HT1080 (cell line): ENCODE measurements at places on chromosomes 12 and 14. TPM values are rescaled to one million over a fixed set of nuclear protein-coding genes. Genes with fewer than 3 reads are reported as not detected.

DNA sequence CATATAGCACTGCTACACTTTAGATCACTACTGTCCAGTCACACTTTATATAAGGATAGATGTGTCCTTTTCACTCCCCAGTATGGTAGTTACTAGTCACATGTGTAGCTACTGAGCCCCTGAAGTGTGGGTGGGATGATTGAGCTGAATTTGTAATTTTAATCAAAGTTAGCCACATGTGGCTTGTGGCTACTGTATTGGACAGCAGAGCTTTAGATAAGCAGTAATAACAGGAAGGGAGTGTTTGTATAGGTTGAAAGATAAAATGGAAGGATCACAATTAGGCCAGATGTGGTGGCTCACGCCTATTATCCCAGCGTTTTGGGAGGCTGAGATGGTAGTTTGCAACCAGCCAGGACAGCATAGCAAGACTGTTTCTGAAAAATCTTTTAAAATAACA is 23.5 kb downstream of the NAA30 start:
- DNase-seq, result no peak

- no peak for DNase-seq
Measured at GRCh38 chr12:98741556-98742265, 96.6 kb downstream of the APAF1 start.

- peak; percentile 45 for DNase-seq
Measured at GRCh38 chr14:30283822-30284446, 275.0 kb upstream of the G2E3 start.

GRCh38 chr12:67697443-67697842 is 48.9 kb downstream of the DYRK2 start:
- DNase-seq, result no peak

DNA sequence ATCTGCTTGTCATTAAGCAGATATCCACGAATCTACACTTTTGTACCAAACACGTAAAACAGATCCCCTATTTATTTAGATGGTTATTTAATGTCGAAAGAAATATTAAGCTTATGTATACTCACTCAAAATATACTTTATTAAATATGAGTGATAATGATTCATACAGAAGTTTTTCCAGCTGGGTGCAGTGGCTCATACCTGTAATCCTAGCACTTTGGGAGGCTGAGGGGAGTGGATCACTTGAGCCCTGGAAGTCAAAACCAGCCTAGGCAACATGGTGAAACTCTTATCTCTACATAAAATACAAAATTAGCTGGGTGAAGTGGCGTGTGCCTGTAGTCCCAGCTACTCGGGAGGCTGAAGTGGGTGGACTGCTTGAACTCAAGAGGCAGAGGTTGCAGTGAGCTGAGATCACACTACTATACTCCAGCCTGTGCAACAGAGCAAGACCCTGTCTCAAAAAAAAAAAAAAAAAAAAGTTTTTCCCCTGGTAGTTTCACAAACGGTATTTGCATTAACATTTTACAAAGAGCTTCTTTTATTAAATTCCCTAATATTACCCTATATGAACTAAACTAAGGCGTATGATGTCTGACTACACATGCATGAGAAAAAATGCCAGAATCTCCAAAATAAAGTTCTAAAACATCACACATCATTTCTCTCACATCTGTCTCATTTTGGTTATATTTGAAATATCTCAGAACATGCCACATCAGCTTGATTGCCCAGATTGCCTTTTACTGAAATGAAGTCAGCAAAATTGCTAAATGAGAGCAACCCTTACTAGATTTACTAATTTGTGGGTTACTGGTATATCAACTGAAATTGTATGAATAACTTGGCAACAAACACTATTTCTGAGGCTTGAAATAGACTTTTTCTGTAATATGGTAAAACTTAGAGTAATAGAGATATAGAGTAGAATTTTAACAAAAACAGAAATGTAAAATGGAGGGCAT is 74.9 kb downstream of the PAWR start:
- DNase-seq, result no peak

DNA sequence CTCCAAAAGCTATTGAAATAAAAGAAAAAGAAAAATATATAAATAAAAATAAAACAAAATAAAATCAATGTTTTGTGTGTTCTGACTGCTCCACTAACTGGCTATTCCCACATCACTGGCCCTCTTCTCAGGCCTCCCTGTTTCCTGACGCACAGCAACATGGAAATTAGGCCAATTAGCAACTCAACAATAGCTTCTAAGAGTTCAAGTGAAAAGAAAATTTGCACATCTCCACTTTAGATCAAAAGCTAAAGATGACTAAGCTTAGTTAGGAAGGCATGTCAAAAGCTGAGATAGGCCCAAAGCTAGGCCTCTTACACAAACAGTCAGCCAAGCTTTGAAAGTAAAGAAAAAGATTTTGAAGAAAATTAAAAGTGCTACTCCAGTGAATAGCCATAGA is 200.8 kb downstream of the DUSP6 start:
- DNase-seq, result no peak

RERG gene
- not detected in 2 replicates for total RNA-seq

KLHDC1 gene
- total RNA-seq, result not detected in 2 replicates

DNA sequence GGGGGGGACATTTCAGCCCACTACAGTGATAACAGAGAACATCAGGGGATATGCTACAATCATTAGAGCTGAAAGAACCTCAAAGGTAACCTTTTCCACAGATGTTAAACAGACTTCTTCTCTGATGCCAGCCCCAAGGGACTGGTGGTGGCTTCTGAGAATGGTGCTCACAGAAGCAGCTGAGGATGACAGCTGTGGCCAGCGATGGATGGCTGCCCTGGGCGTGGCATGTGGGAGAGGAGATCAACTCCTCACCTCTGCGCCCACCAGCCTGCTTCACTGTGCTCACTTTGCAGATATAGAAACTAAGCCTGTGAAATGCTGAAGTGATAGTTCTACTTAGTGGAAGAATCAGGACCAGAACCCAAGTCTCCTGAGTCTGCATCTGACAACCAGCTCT is 33.0 kb downstream of the FOXN3 start:
- no peak for DNase-seq

MUCL1 gene
- total RNA-seq, result not detected in 2 replicates

DNA sequence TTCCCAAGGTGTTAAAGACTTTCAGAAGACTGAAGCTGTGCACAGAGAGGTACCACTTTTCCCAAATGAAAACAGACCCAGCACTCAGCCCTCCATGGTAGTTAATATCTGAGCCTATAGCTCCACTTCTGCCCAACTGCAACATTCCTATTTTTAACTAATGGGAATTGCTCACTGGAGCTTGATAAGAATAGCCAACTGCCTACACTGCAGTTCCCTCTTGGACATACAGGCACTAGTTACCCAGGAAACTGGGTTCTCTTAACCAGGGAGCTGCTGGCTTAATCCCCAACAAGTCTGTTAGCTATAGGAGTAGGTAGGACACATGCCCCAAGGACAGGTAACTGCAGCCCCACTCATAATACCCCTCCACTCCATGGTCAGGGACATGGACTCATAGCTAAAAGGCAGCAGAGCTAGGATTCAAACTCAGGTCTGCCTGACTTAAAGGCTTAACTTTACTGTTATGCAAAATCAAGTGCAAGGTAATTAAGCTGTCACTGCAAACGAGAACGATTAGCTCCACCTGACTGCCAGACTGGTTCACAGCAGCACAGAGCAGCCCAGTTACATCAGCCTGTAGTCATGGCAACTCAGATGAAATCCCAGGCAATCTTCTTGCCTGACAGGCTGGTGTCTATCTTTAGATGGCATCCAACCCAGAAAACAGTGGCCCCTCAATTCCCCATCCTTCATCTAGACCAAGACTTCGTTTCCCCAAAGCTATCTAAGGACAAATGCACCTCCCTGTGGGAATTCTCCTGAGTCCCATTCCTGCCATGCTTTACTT is 77.1 kb upstream of the ACTN1 start:
- no peak for DNase-seq

MYF5 gene
- not detected in 2 replicates for total RNA-seq

GRCh38 chr14:90277581-90278198 is 21.3 kb downstream of the PSMC1 start:
- DNase-seq, result no peak

DNA sequence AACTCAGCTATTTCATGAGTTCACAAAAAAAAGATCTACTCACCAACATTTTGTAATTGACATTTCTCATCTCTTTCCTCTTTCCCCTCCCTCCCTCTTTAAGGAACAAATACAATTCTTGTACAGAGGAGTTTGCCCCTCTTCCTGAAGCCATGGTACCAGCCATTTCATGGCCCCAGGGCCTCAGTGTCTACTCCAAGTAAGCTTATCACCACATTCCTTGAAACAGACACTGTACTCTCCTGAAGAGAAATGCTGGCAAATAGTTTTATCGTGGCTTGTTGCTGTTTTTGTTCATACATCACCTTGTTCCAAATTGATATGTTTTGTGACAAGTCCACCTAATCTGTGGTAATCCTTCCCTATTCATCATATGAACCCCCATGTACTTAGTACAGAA is 29.7 kb upstream of the IGF1 start:
- DNase-seq, result no peak

- DNase-seq, result no peak
Measured at GRCh38 chr14:69483765-69484443, 624 bp upstream of the PLEKHD1 start.
